ENCODE measurements at places on chromosomes 1 and 21. TPM values are rescaled to one million over a fixed set of nuclear protein-coding genes. Genes with fewer than 3 reads are reported as not detected.

The CACNA1E gene
- 0.45 TPM for total RNA-seq

The PLA2G5 gene
- 5.5 TPM for total RNA-seq

The RAB25 gene
- total RNA-seq, result not detected

The DEPDC1 gene
- total RNA-seq, result not detected

The CRABP2 gene
- total RNA-seq, result 6.7 TPM

The LPAR3 gene
- not detected for total RNA-seq

The CFAP141 gene
- total RNA-seq, result not detected

The GBP6 gene
- not detected for total RNA-seq

The MYOG gene
- not detected for total RNA-seq

The VANGL1 gene
- 12.5 TPM for total RNA-seq

The KIF2C gene
- total RNA-seq, result 0.26 TPM

The TRIM33 gene
- total RNA-seq, result 26.2 TPM

The NAV1 gene
- total RNA-seq, result 133 TPM

The SLC26A9 gene
- total RNA-seq, result not detected

The RHD gene
- not detected for total RNA-seq

The LGR6 gene
- 0.35 TPM for total RNA-seq

The LCE2A gene
- total RNA-seq, result not detected

The RGS5 gene
- 60.4 TPM for total RNA-seq

The ATP1A2 gene
- total RNA-seq, result 31.2 TPM

The CDC20 gene
- total RNA-seq, result 4.9 TPM

The CCDC17 gene
- total RNA-seq, result 2.4 TPM

The NBPF4 gene
- total RNA-seq, result not detected

The TIE1 gene
- 42.6 TPM for total RNA-seq

The GCSAML gene
- 0.51 TPM for total RNA-seq

The STYXL2 gene
- 0.42 TPM for total RNA-seq

The KANK4 gene
- total RNA-seq, result 2.7 TPM

The FNDC5 gene
- total RNA-seq, result 0.96 TPM

The RPS6KA1 gene
- total RNA-seq, result 28.3 TPM

The OR2L13 gene
- total RNA-seq, result not detected

The SPRR4 gene
- total RNA-seq, result not detected
